ENCODE measurements at places on chromosomes 2 and 18.

DNA sequence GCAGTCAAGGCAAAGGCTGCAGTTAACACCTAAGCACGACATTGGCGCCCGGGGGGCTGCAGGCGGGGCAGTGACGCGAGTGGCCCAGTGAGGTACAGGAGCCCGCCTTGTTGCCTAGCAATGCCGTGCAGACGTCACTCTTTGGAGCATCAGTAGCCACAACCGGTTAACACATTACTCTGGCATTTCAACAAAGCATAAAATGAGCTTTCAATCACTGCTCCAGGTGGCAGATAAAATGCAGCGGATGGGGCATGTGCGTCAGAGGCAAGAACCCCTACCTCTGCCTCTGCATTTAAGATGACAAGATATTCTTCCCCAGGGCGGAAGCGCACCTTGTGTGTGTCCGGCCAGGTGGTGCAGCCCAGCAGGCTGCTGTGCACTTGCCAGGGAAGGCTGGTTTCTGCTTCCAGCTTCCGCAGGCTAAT lies 139.4 kb downstream of the MTCL1 start:
- DNase-seq = no peak

DNA sequence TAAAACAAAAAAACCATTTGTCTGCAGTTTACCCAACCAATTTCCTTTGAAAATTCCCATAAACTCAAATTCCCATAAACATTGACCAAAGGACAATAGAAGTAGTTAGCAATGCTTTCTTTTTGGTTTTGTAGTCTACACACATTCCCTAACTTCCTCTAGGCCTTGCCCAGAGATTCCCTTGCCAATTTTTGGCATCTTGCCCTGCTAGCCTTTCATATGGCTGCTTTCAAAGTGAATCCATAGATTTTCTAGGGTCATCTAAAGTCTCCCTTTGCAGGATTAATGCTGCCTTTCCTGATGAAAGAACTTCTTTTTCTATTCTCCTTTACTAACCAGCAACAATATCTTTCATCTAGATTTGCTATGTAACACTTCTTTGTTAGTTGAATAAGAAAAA lies 33.4 kb downstream of the THSD7B start:
- DNase-seq = no peak

DNA sequence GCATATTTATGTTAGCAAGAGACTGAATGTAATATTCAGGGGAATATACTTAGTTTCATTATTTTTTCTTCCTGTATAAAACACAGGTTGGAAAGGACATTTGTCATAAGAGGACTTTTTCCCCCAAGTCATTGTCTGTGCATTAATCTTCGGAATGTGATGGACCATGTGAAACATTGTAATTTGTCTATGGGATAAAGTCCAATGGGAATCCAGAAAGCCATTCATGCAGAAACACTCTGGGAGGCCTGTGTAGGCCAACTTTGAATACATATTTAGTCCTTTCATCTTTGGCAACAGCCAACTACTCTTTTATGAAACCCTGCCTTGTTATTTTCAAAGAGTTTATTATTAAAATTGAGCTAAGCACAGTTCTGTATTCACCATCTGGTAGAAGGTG lies 386.4 kb downstream of the PIK3C3 start:
- DNase-seq = no peak

- DNase-seq = no peak
Observed at GRCh38 chr2:43225093-43225787, 1.2 kb downstream of the ZFP36L2 start.

DNA sequence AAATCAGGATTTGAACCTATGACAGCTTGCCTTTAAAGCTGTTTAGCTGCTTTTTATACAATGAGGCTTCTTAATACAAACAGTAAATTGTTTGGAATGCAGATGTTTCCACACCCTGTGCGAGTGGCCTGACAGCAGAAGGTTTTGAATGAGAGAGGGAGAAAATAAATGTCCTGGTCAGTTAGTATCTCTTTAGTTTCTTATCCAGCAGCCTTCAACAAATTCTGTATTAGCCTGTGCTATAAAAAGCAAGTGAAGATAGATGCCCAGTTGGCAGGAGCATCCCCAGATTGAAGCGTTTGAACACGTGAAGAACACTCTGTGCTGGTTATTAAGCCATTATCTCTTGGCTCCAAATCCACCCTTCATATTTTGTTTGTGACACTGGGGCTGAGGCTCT lies 70.6 kb downstream of the CERS6 start:
- DNase-seq = peak; percentile 26

DNA sequence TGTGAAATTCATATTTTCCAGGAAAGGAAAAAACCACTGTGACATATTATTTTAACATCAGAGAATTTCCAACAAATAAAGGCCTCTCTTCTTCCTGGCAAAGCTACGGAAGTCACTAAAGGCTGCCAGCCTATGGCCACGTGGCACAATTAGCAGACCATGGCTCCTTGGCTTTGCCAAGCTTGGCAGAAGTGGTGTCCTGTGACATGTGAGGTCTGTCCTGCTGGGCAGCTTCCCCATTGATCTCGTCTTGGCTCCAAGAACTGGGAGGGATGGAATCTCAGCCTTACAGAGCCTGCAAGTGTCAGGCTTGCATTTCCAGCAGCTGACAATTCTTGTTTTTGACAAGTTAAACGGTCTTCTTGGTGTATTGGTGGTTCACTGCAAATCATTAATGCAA lies 226.9 kb upstream of the THSD7B start:
- no peak for DNase-seq

DNA sequence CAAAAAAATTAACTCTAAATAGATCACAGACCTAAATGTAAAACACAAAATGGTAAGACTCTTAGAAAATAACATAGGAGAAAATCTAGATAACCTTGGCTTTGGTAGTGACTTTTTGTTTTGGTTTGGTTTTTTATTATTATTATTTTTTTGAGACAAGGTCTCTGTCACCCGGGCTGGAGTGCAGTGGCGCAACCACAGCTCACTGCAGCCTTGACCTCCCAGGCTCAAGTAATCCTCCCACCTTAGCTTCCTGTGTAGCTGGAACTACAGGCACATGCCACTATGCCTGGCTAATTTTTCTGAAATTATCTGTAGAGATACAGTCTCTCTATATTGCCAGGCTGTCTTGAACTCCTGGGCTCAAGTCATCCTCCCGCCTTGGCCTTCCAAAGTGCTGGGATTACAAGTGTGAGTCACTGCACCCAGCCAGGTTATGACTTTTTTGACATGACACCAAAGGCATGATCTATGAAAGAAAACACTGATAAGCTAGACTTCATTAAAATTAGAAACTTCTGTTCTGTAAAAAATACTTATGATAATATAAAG lies 88.0 kb downstream of the HNRNPLL start:
- no peak for DNase-seq

DNA sequence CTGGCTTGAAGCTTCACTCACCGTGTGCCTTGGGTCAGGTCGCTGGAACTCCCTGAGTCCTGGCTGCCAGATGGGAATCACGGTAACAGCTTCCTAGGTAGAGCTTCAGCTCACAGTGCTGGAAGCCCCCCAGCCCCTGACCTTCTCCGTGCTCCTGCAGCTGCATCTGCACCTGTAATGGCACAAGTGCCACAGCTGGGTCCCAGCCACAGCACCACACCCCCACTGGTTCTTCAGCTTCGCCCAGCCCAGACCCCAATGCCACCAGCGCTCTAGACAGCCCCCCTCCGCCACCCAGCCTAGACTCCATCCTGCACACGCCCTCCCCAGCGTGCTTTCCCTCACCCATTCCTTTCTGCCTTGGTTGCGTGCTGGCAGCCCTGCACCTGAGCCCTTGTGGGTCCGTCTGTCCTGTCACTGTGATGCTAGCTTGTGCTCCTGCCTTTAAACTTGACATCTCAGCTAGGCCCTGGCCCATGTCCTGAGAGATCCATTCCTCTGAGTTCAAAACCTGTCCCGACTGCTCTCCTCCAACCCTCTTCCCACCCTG lies 7.6 kb upstream of the ESPNL start:
- DNase-seq = peak; percentile 13

DNA sequence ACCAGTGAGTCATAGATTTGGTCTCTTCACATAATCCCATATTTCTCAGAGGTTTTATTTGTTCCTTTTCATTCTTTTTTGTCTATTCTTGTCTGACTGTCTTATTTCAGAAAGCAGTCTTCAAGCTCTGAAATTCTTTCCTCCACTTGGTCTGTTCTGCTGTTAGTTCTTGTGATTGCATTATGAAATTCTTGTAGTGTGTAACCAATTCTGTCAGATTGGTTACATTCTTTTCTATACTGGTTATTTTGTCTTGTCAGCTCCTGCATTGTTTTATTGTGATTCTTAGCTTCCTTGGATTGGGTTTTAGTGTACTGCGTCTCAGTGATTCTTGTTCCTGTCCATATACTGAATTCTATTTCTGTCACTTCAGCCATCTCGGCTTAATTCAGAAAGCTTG lies 18.6 kb downstream of the EHBP1 start:
- no peak for DNase-seq

All from AG20443 (cell line).